ENCODE measurements at places on chromosomes 5 and 9.

DNA sequence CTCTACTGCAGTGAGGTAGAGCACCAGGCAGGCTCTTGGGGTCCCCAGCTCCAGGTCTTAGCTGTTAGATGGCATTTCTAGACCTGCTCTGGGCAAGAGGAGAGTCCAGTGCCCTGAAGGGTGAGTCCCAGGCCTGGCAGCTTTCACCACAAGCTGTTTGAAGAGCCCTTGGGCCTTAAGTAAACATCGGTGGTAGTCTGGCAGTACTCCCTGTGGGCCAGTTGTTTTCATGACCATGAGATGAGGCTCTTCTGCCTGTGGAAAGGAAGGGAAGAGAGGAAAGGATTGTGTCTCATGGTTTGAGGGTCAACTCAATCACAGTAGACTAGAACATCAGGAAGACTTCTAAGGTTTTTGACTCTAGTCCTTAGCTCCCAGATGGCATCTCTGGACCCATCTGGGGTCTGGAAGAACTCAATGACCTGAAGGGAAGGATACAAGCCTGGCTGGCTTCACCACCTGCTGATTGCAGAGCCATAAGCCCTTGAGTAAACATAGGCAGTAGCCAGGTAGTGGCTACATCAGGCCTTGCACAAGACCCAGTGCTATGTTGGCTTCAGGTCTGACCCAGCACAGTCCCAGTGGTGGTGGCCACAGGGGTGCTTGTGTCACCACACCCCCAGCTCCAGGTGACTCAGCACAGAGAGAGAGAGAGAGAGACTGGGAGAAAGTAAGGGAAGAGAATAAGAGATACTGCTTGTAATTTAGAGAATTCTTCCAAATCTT, 114.3 kb upstream of the PCSK5 start:
- no peak for DNase-seq

- DNase-seq = no peak
Measured at GRCh38 chr5:170342153-170342725, 44.7 kb upstream of the LCP2 start.

DNA sequence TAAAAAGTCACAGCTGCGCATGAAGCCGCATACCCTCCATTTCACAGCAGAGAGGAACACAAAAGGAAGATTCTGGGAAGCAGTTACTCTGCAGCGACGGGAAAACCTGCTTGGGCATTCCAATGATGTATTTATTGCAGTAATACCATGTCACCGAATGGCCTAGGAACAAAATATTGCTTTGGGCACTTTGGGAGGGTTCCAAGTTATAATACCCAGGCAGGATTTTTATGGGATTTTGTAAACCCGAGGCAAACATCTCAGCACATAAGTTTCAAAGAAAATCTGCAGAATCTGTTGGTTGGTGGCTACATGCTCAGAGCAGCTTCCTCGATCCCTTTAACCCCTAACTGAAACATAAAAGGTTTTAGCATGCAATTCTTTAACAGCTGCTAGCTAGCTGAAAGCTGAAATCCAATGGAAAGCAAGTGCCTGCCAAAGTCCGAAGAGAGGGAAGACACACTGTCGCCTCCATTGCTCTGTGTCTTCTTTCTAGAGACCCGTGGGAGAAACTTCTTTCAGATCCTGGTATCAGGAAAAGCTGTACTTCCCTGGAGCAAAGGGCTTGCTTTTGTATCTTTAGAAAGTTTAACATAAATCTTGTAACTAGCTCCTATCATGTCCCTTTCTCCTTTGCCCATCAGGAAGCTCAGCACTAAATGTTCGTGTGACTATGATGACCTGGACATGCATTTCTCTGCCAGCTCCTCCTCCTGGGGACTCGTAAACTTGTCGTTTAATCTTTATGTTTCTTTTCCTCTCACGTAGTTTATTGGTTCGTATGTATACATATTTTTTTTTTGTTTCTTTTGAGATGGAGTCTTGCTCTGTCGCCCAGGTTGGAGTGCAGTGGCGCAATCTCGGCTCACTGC, 195.0 kb downstream of the MAPKAP1 start:
- no peak for DNase-seq

- no peak for DNase-seq
Measured at GRCh38 chr5:172588380-172588779, 52.7 kb upstream of the NEURL1B start.

GRCh38 chr5:151092762-151093161, 11.9 kb upstream of the TNIP1 start:
- no peak for DNase-seq

- no peak for DNase-seq
Measured at GRCh38 chr5:113276001-113276400, 158.8 kb downstream of the TSSK1B start.

GRCh38 chr5:125976421-125977000, 446.7 kb upstream of the GRAMD2B start:
- no peak for DNase-seq

GRCh38 chr5:93967923-93968322, 226.5 kb upstream of the POU5F2 start:
- no peak for DNase-seq

- DNase-seq = no peak
Measured at GRCh38 chr5:149280802-149281201, 9.1 kb downstream of the AFAP1L1 start.

GRCh38 chr5:153895266-153895665, 143.4 kb downstream of the FAM114A2 start:
- DNase-seq = no peak

DNA sequence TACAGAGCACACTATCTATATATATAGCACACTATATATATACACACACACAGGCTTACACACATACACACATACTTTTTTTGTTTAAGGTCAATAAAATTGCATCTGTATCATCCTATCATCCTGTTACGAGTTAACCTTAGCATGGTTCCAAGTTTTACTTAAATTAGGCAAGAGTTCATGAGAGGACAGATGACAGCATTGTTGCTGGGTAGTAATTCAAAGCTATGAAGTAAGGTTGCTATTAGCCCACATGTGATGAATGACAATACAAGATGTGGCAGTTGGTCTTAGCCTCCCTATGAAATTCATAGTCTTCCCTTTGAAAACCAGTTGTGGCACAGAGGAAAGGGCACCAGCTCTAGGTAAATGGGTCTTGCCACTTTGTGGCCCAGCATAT, 438.1 kb downstream of the ACTL7B start:
- DNase-seq = no peak

DNA sequence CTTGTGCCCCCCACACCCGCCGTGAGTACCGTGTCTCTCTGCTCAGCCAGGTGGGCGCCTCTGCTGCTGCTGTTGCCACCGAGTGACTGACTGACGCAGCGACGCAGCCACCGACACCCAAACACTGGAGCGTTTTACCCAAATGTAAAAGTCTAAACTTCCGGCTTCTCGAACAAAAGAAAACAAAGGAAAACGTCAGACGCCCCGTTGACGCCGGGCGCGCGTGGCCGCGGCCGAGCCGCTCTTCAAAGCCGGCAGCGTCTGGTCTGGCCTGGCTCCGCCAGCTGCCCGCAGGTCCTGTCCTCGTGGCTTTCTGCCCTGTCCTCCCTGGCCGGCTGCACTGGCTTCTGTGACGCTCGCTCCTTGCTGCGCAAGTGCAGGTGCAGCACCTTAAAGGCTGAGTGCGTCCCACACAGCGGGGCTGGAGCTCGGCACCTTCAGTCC, 41.4 kb upstream of the CLPTM1L start:
- DNase-seq = peak; percentile 94

GRCh38 chr5:42020788-42021530, 95.9 kb downstream of the FBXO4 start:
- no peak for DNase-seq

DNA sequence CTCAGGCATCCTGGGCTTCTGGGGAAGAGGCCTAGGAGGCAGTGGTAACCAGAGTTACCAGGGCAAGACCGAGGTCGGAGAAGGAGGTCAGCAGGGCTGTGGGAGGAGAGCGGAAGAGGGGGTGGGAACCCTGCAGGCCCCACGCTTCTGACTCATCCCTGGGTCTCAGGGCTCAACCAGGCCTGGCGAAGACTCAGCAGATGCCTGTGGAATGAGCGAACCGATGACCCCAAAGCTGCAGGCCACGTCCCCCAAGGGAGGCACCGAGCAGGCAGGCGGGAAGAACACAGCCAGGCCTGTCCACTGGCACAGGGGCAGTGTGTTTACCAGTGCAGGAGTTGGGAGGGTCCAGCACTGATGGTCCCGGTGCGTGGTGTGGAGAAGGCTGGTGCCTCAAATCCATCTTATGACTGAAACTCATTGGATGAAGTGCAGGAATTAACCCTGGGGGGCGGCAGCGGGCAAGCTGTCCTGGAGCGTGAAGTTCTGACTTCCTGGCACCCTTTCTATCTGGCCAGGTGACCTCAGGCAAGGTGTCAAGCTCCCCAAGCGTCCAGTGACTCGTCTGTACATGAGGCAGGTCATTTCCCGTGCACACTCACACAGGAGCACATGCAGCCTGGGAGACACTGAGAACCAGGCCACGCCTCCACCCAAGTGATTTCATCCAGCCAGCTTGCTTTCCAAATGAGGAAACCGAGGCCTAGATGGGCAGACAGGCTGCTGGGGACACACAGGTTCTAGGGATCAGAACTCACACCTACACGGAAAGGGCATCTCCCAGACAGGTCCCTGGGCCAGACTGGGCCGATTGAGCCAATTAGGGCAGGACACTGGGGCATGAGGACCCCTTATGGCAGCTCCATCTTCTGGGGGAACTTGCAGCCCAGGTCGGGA, 69.1 kb downstream of the ADAMTS2 start:
- peak; percentile 74 for DNase-seq

- no peak for DNase-seq
Measured at GRCh38 chr9:35859310-35859989, 10.8 kb downstream of the OR13J1 start.

- DNase-seq = no peak
Measured at GRCh38 chr9:129568560-129569501, 52.1 kb downstream of the C9orf50 start.

GRCh38 chr5:30894811-30895210, 298.7 kb upstream of the CDH6 start:
- DNase-seq = no peak

DNA sequence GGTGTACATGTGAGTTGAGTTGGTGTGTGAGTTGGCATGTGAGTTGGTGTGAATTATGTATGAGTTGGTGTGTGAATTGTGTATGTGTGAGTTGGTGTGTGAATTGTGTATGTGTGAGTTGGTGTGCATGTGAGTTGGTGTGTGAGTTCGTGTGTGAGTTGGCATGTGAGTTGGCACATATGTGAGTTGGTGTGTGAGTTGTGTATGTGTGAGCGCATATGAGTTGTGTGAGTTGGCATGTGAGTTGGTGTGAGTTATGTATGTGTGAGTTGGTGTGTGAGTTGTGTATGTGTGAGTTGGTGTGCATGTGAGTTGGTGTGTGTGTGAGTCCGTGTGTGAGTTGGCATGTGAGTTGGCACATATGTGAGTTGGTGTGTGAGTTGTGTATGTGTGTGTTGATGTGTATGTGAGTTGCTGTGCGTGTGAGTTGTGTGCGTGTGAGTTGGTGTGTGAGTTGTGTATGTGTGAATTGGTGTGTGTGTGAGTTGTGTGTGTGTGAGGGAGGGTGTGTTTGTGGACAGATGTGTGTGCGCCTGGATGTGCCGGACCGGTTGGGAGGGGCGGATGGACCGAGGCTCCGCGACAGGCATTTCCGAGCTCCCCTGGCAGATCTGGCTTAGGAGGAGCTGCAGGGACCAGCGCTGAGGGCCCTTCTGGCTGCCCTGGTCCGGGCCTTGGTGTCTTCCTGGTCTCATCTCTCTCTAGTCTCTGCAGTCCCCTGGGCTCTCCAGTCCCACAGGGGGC, 162.5 kb upstream of the IER5L start:
- DNase-seq = no peak

DNA sequence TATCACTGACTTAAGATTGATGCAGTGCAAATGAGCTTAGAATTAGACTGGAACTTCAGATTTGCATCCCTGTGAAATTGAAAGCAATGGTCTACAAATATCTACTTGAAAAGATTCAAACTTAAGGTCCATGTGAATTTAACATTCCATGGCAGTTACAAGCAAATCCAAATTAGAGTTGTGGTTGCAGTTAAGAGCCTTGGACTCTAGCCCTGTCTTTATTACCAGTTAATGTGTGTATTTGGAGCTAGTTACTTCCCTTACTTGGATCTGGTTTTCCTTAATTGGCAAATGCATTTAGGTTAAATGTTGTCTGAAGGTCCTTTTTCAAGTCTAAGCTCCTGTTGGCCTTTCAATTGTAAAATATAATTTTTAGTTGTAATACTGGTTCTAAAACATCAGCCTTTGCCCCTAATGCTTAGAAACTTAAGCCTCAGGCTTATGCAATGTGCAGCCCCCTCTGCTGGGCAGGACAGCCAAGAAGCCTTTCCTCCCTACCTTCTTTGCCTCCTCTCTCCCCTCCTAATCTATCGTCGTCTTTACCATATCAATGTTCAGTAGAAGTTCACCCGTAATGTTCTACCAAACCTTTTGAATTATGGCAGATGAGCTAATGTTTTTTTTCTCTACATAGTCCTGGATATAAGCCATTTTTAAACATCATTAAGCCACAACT, 59.5 kb downstream of the ERMP1 start:
- DNase-seq = no peak

DNA sequence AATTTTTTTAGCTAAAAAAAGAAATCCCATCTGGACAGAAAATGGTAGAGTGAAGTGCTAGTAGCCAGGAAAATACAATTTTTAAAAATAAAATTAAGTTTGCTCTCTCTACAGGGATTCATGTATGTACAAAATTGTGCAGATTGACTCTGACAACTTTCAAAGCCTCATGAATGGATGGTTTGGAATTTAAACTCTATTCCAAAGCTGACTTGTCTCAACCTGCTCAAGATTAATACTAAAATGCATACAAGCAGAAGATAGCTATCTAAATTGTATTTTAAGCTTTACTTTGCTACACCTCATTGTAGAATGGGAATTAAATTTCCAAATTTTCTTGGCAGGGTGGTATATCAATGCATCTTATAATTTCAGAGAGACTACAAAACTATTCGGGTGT, 257.6 kb downstream of the RFX3 start:
- no peak for DNase-seq

- DNase-seq = no peak
Measured at GRCh38 chr9:20504930-20505329, 117.4 kb downstream of the MLLT3 start.

DNA sequence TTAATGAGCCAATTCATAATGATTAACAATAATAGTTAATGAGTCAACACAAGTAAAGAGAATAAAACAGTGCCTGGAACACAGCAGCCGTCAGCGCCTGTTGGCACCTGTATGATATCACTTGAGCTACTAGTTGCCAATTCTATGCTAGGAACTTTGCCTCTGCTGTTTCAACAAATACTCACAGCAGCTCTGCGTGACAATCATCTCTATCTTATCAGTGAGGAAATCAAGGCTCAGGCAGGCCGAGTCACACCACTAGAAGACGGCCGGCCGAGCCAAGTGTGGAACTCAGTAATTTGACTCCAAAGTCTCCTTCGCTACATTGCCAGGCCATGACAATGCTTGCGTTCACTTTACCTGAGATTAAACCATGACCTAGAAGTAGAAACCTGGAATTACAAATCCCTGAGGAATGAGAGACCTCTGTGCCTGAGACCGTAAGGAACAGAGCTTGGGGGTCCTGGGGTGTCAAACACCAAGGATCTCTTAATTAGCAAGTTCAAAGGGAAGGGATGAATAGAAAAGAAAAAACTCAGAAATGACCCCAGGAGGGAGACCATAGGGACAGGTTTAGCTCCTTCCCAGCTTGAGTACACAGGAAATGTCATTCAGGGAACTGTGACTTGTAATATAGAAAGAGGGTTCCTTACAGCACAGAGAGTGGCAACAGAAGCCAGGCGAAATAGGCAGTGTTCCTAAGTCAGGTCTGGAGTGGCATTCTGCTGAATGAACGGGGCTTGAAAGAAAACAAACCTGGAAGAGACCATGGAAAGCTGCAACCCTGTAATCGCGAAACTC, 109.1 kb downstream of the SUSD1 start:
- DNase-seq = no peak

GRCh38 chr5:88203981-88204750, 64.5 kb downstream of the TMEM161B start:
- no peak for DNase-seq
